PC-3 (cell line): ENCODE measurements at places on chromosomes 1 and 21.

DNA sequence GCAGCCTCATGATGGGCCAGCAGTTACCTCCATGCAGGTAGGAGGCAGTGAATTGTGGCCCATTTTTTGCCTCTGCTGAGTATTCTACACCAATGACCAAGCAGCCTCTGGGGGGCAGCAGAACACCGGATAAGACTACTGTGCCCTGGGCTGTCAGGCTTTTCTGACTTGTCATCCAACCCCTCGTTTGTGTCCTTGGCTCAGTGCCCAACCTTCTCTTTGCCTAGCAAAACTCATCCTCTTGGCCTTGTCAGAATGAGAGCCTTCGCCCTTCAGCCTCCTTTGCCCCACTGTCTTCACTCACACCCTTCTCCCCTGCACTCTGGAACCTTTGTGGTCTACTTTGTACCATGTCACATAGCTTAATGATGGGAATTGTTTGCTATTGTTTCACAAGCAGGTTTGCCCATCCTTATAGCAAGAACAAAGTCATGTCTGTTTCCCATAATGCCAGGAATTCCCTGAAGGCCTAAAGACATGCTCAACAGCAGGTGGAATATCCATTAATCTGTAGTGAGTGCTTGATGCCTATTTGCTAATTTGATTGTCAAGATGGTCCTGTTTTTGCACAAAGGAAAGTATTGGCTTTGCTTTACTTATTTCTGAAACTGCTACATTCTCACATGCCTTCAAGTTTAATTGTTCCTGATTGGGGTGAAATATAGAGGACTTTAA is 255.9 kb downstream of the HHAT start:
- DNase-seq = peak; percentile 93

- no peak for DNase-seq
These were observed 14.7 kb downstream of the CASQ2 start for GRCh38 chr1:115753830-115754229.

DNA sequence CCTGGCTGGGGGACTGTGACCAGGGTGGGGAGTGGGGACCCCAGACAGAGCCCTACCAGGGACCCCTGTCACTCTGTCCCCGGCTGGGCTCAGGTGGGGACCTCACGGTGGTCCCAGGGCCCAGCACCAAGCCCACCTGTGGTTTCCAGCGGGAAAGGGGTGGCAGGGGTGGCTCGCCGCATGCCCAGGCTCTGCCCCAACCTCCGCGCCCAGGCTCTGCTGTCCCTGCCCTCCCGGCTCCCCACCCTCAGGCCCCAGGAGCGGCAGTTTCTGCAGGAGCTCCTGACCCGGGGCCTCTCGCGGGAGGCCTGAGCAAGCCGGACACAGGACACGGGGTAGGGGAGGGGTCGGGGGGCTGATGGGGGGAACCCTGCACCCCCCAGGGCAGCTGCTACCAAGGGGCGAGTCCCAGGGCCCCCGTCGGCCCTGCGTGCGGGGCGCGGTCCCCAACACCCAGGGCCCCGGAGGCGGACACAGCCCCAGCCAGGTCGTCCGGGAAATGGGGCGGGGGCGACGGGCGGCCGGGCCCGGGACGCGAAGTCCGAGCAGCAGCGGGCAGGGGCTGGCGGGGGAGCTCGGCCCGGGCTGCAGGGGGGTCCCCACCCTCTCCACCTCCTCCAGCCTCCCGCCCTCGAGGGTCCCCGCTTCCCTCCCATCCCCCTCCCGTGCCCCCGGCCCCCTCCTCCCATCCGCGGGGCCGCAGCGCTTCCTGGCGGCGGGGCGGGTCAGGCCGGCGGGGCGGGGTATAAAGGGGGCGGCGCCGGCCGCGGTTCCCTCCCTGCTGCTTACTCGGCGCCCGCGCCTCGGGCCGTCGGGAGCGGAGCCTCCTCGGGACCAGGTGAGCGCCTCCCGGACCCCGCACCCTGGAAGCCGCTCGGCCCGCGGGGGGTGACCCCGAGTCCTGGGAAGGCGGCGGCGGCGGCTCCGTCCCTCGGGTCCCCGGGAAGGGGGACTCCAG is at the start of gene COL6A2:
COL6A2 (plus strand) TSS at position 777 of the 958 bp plus-strand sequence.
- DNase-seq = peak; percentile 75

DNA sequence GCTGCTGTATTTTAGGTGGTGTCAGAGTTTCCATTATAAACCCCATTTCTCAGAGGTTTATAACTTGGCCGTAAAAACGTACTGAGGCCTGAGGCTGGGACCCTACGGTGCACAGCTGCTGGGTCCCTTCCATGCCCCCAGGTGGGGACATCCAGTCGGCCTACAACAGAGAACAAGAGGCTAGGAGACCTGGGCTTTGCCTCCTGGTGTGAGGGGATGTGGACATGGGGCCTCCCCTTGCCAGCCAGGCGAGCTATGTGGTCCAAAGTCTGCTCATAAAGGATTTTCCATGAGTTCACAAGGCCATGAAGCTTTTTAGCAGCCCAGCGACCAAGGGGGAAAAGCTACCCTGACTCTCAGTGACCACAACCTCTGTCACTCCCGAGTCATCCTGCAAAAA is 261.5 kb upstream of the VAMP3 start:
- DNase-seq = no peak

DNA sequence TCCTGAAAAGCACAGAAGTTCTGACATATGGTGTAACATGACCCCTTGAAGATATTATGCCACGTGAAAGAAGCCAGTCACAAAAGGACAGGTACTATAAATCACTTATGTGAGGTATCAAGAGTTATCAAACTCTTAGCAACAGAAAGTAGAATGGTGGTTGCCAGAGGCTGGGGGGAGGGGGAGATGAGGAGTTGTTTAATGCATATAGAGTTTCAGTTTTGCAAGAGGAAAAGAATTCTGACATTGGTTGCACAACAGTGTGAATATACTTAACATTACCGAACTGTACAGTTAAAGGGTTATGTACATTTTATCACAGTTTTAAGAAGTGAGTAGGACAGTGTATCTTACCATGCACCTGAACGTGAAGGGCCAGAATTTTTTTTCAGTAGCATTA is 80.0 kb downstream of the USP25 start:
- no peak for DNase-seq

DNA sequence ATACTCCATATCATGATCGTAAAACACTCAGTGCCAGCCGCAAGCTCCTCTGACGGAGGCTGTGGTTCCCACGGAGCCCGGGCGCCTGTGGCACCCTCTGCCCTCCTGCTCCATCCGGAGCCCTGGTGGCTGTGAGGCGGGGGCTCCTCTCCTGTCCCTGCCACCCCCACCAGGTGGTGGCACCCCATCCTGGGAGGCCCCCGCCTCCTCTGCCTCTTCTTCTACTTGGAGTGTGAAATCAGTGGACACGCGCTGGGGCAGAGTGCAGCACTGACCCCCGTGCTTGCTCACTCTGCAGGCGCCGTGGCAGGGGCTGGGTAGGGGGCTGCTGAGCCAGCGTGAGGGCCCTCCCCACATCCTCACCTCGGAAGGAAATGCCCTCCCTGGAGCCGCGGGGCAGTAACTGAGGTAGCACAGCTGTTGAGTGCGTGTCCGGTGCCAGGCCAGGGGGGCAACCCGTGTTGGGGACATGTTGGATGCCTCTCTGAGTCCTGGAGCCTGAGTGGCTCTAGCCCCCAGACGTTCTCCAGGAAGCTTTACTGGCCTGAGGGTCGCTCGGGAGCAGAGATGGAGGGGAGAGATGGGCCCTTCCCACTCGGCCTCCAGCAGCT is 58.7 kb upstream of the ABCG1 start:
- DNase-seq = no peak

- DNase-seq = no peak
These were observed 22.5 kb upstream of the GPR157 start for GRCh38 chr1:9151328-9151860.

GRCh38 chr1:90220496-90220895 is 225.6 kb downstream of the ZNF326 start:
- no peak for DNase-seq

GRCh38 chr1:6095511-6096242 is 50.0 kb downstream of the KCNAB2 start:
- no peak for DNase-seq

GRCh38 chr1:27664291-27664690 is 7.7 kb downstream of the IFI6 start:
- no peak for DNase-seq

DNA sequence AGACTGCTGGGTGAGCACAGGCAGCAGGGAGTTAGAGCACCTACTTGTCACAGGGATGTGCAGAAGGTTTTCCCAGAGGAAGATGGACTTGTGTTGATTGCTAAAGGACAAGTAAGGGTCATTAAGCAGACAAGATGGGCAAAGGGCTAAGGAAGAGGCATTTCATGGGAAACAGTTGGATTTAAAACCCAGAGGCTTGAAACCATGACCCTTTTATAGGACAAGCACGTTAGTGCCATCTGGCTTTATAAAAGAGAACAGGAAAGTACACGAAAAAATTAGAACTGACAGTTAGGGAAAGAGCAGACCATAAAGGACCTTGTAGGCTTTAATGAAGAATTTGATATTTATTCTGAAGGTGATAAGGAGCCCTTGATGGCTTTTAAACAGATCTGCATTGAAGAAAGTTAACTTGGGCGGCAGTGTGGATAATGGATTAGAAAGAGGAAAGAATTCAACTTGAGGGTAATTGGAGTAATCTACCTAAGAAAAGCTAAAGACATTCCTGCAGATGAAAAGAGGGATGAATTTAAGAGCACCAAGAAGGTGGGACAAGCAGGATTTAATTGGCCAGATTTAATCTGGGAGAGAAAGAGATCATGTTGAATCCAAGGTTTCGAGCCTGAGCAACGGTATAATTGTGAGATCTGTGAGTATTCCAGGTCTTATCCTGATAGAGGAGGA is 68.6 kb downstream of the ZC3H11B start:
- DNase-seq = peak; percentile 45

DNA sequence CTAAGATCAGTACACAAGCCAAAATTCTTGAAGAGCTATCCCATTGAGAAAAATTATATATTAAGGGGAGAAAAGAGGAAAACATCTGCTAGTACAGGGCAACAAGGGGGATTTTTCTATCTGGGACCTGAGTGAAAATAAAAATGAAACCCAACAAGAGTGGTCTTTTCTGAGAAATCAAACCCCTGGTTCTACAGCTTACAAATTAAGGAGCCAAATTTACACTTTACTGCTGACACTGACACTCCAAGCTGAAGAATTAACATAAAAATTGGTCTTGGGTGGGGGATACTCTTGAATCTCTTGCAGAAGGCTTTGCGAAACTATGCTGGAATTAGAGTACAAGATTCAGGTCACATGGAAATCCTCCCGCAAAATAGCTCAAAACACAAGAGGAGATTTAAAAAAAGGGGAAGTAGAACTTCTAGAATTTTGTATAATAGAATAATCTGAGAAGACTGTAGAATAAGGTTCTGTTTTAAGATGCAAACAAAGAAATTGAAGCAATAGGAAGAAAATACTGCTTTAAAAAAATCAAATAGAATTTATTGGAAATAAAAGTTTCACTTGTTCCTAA is 32.1 kb upstream of the HSPA13 start:
- DNase-seq = no peak

- peak; percentile 43 for DNase-seq
These were observed 262.6 kb downstream of the SIPA1L2 start for GRCh38 chr1:232367293-232367692.

- no peak for DNase-seq
These were observed 26.2 kb downstream of the SMG7 start for GRCh38 chr1:183498342-183498991.

DNA sequence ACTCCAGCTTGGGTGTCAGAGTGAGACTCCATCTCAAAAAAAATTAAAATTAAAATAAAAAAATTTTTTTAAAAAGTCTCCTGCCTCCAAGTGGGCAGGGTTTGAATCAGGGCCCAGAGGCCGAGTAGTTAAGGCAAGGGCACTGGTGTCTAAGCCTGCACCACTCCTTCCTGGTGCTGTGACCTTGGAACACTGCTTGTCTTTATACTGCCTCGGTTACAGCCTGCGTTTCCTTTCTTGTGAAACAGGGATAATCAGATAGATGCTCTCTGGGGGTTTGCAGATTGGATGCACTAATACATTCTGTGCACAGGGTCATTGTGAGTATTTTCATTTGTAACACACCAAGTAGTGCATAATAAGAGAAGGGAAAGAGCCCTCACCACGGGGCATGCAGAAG is 58.4 kb upstream of the EFHD2 start:
- no peak for DNase-seq

DNA sequence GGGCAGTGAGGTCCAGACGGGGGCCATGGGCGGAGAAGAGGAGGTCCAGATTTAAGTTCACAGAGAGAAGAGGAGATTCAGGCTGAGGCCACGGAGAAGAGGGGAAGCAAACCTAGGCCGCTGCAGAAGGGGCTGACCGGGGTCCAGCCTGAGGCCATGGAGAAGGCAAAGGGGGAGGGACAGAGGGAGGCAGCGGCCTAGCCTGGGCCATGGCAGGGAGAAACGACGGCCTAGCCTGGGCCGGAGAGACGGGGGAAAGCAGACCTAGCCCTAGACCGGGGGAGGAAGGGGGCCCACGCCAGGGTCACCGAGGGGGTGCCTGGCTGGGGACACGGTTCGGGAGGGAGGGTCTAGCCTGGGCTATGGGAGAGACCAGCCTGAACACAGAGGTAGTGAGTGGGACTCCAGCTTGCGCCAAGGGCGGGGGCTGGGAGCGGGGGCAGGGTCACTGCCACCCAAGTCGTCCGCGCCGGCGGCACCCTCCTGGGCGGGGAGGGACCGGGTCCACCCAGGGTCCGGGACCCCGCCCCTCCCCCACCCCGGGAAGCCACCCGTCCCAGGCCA is 459 bp downstream of the CAPZB start:
- no peak for DNase-seq

- DNase-seq = no peak
These were observed 174.3 kb downstream of the TGFBR3 start for GRCh38 chr1:91711504-91712247.

- peak; percentile 30 for DNase-seq
These were observed 27.1 kb downstream of the DHCR24 start for GRCh38 chr1:54859700-54860391.

- DNase-seq = no peak
These were observed 67.5 kb downstream of the SDC3 start for GRCh38 chr1:30840904-30841598.

GRCh38 chr1:209860293-209860881 is 32.6 kb downstream of the UTP25 start:
- DNase-seq = peak; percentile 94

DNA sequence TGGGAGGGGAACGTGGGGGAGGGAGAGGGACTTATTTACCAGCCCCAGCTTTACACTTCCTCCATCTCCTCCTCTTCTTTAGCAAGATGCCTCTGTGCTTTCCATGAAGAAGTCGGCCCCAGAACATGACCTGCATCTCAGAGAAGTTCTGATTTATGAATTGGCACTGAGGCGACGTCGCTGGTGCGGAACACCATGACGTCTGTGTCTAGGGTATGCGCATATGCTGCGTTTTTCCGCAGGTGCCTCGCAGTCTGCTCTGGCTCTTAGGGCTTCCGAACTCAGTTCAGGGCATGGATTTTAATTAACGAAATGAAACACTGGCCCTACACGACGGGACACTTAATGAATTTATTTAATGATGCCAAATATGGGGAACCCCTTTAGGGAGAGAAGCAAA is 510.3 kb downstream of the SMYD3 start:
- no peak for DNase-seq
